NCI-H82 (cell line): ENCODE measurements at places on chromosomes 5 and 9.

DNA sequence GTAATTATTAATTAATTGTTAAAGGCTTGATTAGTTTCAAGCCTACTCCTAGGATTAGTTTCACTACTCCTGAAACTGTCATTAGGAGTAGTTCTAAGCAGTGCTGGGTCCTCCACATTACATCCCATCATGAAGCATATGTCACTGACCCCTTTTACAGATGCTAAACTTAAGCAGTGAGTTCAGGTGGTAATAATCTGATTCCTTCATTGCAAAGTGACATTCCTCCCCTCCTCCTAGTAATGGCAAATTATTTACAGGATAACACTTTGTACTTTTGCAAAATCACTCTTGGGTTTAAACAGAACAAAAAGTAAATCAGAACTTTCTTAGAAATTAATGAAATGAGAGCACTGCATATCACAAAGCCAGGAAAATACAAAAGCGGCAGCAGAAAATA is 52.4 kb downstream of the BAAT start:
- DNase-seq: no peak

- DNase-seq: peak; percentile 48
Measured at GRCh38 chr5:151173711-151174611, 16.4 kb upstream of the ANXA6 start.

DNA sequence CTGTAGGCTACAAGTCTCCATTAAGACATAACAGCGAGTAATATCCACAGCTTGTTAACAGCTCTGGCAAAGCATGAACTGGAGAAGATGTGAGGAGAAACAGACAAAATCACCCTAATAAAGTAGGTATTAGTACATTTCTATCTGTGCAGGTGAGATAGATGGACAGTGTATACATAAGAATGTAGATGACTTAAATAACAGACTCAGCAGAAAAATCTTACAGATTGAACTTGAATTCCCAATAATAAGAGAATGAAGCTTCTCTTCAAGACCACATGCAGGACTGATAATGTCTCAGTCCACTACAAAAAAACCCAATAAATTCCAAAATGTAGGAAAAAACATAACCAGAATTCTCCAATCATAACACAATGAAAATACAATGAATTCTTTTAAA is 153.0 kb downstream of the IRX2 start:
- no peak for DNase-seq

DNA sequence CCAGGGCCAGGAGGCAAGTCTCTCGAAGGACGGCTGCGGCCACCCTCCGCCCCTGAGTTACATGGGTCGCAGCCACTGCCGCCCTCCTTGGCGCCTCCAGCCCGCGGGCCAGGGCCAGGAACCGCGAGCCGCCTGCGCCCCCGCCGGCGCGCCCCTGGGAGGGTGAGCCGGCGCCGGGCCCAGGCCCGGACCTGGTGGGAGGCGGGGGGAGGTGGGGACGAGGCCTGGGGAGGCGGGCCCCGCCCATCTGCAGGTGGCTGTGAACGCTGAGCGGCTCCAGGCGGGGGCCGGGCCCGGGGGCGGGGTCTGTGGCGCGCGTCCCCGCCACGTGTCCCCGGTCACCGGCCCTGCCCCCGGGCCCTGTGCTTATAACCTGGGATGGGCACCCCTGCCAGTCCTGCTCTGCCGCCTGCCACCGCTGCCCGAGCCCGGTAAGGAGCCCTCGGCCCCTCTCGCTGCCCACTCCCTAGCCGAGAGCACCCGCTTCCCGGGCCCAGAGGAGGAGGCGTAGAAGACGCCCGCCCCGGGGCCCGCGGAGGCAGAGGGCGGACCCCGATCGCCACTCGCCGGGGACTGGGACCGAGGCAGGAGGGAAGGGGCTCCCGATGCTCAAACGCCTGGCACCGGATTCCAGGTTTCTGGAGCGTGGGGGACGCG is at the start of gene ASS1:
Gene ASS1 (plus strand): TSS at position 397 of the 657 bp plus-strand sequence. CDS start 7,268 bp downstream, outside the sequence.
- peak; percentile 93 for DNase-seq

DNA sequence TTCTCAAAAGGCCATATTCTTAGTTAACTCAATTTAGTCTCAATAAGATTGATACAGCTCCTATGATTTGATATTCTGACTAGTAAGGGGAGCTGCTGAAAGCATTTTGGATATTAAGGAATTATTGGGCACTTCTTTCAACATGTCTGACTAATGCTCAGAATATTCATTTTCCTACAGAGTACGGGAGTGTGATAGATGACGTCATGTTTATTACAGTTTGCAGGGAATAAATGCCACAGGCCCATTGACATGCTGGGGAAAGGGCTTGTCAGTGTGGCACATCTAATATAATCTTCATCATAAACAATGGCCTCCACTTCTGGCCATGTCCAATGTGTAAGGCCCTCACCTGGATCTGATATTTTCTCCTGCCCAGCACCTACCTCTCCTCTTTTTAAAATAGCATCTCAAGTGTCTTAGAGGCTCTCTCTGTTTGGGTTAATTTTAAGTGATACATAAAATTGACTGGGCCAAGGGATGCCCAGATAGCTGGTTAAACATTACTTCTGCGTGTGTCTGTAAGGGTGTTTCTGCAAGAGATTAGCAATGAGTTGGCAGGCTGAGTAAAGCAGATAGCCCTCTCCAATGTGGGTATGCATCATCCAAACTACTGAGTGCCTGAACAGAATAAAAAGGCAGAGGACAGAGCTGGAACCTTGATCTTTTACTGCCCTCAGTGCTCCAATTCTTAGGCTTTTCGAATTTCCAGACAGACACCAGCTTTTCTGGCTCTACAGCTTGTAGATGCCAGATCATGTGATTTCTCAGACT is 99.3 kb downstream of the SLC24A2 start:
- DNase-seq: no peak

DNA sequence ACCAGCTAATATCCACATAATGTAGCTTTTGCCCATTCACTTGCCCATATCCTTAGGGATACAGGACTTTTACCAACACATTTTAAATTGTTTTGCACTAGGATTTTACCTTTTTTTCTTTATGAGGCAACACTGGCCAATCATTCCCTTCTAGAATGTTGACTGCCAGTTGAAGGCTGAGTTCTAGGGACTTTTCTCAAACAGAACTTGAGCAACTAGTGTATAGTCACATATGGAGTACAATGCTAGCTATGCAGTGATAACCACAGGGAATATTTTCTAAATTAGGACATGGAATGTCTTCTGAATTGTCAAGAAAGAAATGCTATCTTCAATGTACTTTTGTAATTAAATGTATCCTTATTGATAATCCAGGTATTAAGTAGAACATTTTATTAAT is 133.6 kb downstream of the OXCT1 start:
- no peak for DNase-seq

DNA sequence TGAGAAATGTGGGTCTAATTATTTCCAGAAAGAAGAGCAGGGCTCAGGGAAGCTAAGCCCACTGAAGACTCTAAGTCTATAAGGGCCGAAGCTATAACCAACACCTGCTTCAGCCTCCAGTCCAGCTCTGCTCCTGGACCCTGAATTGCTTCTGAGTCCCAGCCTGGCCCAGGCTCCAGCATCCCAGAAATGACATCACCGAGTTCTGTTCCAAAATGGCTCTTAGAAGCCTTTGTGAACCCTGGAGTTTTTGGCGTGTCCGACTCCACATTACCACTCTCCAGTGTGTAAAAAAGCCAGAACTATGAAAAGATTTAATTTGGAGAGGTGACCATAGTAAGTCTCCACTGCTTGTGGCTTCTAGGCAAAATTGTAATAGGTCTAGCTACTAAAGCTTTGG is 289.9 kb downstream of the SLIT3 start:
- DNase-seq: no peak

GRCh38 chr5:76971511-76971910 is 18.7 kb downstream of the CRHBP start:
- peak; percentile 81 for DNase-seq

GRCh38 chr9:23826120-23826629 is at the start of gene ELAVL2:
Gene ELAVL2 (minus strand): TSS chr9:23826240. CDS start chr9:23762234, 64,006 bp downstream.
- peak; percentile 99 for DNase-seq

DNA sequence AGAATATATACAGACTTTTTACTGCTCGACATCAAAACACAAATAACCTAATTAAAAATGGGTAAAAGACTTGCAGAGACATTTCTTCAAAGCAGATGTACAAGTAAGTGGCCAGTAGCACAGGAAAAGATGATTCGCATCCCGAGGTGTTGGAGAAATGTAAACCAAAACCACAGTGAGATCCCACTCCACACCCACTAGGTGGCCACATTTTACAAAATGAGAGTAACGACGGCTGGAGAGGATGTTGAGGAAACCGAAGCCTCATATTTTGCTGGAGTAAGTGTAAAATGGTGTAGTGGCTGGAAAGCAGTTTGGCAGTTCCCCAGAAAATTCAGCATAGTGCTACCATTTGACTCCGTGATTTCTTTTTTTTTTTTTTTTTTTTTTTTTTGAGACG is 21.3 kb upstream of the GBGT1 start:
- peak; percentile 49 for DNase-seq

GRCh38 chr5:139273572-139274289 is 19.8 kb upstream of the MATR3 start:
- peak; percentile 90 for DNase-seq

DNA sequence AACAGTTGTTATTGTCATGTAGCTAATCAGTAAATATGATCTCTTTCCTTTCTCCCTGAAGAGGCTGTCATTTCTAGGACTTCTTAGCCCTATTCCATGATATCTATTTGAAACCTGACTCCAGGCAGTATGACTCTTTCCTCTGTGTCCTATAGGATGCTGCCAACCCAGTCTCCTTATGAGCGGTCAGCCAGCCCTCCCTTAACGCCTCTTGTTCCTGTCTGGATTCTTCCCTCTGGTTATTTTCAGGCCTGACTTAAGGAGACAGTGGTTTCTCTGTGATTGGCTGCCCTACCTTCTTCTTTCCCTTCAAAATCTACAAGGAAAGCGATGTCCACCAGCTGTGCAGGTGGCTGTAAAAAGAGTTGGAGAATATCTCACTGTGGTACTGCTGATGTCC is 19.4 kb upstream of the C5orf63 start:
- no peak for DNase-seq

DNA sequence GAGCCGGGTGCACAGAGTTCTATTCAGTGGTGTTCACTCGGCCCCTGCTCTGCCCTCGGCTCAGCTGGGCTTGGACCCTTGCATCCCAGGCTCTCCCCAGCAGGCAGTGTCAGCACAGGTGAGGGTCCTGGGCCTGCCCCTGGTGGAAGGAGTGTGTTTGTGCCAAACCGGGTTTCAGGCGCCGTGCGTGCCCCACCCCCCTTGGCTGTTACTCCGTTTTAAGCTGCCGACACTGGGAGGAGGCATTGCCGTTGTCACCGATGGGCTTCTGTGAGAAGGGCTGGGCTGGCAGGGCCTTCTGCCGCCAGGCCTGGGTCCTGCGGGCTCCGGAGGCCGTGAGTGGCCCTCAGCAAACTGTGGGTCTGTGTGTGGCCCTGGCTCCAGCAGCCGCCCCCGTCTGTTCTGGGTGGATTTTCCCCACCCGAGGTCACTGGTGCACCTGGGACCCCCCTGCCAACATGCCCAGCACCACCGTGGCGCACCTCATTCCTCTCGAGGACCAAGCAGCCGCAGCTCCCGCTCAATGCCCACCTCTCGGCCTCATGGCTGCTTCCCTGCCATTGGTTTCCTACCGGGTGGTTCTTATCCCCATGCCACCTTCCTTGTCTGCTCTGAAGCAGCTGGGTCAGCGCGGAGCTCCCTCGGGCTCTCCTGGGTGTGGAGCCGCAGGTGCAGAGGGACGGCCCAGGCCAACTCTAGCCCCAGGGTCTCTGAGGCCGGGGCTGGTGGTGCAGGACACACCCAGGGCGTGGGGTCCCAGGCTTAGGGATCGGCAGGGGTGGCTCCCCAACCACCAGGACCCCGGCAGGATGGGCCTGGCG is 44.3 kb upstream of the EXOC3 start:
- DNase-seq: no peak

DNA sequence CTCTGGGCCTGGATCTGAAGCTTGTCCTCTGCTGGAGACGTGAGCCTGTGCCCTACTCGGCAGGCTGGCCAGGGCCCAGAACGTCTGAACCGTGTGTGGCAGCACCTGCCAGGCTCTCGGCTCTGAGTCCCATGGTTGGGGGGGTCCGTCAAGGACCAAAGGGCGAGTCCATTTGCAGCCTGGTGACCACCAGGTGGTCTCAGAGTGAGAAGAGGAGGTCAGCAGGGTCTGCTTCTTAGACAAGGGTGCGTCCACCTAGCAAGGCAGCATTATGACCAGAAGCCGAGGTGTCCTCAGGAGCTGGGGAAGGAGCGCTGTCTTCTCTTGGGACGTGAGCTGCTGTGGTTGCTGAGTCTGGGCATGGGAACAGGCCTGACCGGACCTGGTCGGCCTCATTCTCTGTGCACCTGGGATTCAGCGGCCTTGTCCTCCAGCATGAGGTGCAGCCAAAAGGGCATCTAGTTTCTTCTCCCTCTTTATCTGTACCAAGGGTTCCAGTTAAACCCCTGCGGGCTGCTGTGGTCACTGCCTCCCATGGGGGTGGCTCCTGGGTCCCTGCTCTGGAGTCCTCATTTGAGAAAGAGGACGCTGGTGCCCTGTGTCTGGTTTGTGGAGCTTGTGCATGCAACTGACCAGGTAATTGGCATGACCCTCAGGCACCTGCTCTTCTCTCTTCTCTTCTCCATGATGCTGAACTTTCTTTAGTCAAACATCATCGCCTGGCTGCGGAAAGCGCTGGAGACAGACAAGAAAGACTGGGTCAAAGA is 14.4 kb downstream of the EXOC3 start:
- DNase-seq: no peak

GRCh38 chr5:53543401-53543800 is 17.0 kb upstream of the NDUFS4 start:
- no peak for DNase-seq

GRCh38 chr5:83973925-83974815 is 253.5 kb upstream of the HAPLN1 start:
- no peak for DNase-seq

GRCh38 chr9:31674264-31674663 is 710.2 kb upstream of the ACO1 start:
- no peak for DNase-seq

GRCh38 chr9:969310-970150 is 6.9 kb upstream of the DMRT3 start:
- peak; percentile 62 for DNase-seq

DNA sequence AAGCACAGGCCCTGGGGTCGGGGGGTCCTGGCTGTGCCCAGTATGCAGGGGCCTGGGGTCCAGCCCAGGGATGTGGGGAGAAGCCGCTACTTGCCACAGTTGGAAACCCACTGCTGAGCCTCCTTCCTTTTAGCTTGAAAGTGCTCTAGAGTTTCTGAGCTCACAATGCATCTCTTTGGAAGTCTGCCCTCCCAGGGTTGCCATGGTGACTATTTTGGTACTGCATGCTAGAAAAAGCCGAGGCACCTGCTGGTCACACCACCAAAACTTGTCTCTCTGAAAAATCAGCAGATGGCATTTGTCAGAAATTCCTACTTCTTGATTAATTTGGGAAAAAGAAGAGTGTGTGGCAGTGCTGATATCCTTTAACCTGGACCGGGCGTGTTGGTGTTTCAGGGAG is 151.8 kb downstream of the SEC61B start:
- no peak for DNase-seq

- peak; percentile 66 for DNase-seq
Measured at GRCh38 chr5:151115272-151115905, 34.6 kb upstream of the TNIP1 start.

GRCh38 chr9:77014597-77015263 is 4.7 kb upstream of the FOXB2 start:
- no peak for DNase-seq

- peak; percentile 6 for DNase-seq
Measured at GRCh38 chr9:132823370-132824145, 54.5 kb downstream of the AK8 start.
